ENCODE measurements at places on chromosomes 11 and 22.

DNA sequence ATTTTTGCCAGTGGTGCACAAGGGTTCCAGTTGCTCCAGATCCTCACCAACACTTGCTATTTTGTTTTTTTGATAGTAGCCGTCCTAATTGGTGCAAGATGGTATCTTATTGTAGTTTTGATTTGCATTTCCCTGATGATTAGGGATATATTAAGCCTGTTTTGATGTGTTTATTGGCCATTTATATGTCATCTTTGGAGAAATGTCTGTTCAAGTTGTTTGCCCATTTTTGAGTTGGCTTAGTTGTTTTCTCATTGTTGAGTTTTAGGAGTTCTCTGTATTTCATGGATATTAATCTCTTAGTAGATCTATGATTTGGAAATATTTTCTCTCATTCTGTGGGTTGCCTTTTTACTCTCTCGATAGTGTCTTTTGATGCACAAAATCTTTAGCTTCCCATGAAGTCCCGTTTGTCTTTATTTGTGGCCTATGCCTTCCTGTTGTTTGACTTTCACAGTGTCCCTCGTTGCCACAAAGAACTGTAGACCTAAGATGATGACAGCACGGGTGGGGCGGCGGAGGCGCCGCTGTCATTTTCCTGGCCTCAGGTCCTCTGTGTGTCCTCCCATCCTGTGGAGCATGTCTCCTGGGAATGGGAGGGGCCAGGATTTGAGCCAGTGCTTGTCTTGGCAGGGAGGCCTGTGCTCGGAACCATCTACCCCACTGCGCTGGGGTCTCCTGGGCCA is 33.5 kb downstream of the LRP5 start:
- no peak for DNase-seq

DNA sequence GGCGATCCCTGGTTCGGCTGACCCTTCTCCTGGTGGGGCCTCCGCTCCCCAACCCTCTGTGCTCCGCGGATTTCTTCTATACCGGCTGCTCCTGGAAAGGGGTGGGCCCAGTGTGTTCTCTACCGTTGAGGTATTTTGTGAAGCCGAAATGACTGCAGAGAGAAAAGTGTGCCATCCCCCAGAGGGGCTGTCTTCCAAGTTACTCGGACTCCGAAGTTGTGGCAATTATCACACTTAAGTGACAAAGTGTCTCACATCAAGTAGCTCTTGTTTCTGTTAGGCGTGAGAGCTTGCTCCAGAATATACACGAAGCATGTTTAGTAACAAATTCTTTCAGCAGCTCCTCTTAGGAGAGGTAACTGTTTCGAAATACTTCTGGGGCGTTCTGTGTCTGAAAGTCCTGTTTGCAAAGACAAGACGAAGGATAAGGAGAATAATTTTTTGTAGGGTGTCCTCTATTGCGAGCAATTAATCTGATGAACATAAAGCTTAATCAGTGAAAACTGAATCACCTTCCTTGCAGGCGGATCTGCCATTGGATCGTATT is 434 bp downstream of the XPNPEP3 start:
- DNase-seq = no peak

GRCh38 chr11:67032830-67033551 is 10.1 kb downstream of the SYT12 start:
- DNase-seq = no peak

DNA sequence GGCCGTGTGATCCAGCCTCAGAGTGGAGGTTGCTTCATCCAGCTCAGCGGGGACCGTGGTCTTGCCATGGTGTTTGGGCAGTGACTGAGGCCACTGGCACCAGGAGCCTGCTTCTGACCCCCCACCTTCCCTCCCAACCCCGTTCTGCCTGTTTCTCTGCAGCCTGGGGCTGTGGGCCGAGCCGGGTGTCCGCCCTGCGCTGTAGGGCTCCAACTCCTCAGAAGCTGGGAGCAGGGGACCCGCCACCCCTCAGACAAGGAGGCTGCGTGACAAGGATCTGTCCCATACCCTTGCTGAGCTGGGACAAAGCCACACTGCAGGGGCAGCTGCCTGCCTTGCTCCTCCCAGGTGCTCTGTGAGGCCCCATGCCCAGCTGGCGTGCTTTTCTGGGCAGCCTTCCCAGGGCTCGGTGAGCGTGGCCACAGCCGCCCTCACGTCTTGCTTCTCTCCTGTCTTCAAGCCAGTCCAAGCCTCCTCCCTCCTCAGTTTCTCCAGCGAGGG is 11.7 kb upstream of the ARFGAP3 start:
- no peak for DNase-seq

DNA sequence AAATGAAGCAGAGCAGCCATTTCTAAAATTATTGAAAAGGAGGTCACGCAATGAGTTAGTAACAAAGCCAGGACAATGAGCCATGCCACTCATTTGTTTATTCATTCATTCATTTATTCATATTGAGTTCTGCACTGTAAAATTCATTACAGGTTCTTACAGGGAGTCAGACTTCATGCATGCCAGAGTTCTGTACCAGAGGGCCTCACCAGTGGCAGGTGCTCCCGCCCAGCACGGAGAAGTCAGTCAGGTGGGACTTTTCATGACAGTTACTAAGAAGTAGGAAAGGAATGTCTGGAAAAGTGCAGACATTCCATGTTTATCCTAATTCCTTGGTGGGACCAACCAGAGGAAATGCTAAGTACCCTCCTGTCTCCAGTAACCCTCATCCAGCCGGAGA is 217.5 kb upstream of the BLID start:
- no peak for DNase-seq

DNA sequence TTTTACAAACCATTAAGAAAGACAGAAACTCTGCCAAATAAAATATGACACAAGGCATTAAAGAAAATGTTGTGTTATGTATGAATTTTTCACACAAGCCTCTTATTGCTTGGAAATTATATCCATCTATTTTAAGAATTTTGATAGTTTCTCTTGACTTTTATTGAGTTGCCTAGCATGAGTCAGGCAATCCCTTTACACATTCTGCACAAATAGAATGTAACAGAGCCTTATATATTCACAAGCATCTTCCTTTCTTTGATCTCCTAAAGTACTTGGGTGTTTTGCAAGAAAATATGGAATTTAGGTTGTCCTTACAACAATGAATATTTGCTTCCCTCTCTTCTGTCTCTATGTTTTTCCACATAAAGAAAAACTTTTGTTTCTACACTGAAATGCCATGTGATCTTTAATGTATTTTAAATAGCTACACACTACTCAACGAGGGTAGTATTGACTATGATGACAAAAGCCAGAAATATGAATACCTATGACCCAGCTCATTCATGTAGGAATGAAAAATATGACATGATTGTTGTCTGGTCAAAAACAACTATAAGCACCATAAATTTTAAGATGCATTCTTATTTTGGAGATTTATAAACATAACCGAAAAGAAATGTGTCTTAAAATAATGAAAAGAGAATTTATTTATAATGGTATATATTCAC is 398.8 kb downstream of the GUCY1A2 start:
- no peak for DNase-seq

DNA sequence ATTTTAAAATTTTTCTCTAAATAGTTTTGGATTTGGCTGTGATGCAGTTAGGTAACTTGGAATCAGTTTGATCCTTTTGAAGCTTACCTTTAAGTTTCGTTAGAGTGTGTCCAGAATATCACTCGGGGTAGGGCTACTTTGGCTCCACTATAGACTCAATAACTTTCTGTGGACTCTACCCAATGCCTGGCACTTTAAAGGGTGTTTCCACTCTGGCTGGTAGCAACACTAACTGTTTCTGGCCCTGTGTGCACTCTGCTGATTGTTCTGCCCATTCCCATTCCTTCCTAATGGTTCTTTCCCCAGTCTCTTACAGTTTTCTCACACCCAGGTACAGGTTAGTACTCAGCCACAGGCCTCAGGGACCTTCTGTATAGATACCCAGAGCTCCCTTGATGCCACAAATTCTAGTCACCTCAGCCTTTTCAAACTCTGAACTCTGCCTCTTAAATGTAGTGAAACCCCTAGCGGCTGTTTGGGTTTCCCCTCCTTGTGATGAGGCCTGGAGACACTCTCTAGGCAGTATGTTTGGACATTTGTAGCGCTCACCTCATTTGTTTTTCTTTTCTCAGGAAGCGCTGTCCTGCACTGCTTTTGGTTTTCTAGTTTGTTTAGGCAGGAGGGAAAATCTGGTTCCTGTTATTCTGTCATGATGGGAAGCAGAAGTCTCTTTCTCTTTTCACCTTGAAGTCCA is 16.8 kb downstream of the CUL5 start:
- DNase-seq = no peak

GRCh38 chr11:102622258-102622657 is 2.9 kb downstream of the MMP20 start:
- no peak for DNase-seq

GRCh38 chr11:2853997-2854560 is 31.5 kb downstream of the CDKN1C start:
- DNase-seq = no peak

DNA sequence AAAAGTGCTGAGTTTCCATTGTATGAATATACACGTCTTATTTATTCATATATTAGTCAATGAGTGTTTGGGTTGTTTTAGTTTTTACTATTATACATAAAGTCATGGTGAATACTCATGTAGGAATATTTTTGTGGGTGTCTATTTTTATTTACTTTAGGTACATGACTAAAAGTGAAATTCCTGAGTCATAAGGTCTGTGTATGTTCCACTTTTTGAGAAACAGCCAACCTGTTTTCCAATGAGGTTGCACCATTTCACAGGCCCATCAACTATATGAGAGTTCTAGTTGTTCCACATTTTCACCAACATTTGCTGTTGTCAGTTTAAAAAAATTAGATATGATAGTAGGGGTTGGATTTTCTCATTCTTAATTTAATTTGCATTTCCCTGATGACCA is 6.6 kb upstream of the OR6X1 start:
- DNase-seq = no peak

GRCh38 chr11:90135016-90135415 is 553 bp downstream of the NAALAD2 start:
- DNase-seq = no peak

GRCh38 chr22:23591201-23591791 is 11.2 kb upstream of the IGLL1 start:
- peak; percentile 31 for DNase-seq

DNA sequence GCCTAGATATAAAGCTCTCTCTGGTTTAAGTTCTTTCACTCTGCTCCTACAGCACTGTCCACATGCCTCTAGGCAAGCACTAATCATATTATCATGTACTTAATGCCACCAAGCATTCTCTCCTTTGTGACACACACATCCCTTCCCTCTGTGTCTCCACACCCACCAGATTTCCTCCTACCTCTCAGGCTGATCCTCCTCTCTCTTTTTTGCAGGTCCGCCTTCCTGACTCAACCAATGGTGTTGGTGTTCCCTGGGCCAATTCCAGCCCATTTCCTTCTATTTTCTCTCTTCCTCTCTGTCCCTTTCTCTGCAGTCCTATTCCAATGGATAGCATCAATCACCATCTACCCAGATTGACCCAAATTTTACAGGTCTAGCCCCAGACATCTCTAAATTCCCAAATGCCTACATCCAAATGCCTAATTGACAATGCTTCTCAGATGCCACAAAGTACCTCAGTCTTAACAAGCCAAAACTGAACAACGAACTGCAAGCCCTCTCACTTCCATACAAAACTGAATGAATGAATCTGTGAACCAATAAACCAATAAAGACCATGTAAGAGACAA is 504 bp upstream of the ZNF215 start:
- DNase-seq = no peak

GRCh38 chr11:17238377-17238776 is 30.6 kb upstream of the PIK3C2A start:
- DNase-seq = no peak
